ENCODE measurements at places on chromosomes 7 and 10. TPM values are rescaled to one million over a fixed set of nuclear protein-coding genes. Genes with fewer than 3 reads are reported as not detected.

DNA sequence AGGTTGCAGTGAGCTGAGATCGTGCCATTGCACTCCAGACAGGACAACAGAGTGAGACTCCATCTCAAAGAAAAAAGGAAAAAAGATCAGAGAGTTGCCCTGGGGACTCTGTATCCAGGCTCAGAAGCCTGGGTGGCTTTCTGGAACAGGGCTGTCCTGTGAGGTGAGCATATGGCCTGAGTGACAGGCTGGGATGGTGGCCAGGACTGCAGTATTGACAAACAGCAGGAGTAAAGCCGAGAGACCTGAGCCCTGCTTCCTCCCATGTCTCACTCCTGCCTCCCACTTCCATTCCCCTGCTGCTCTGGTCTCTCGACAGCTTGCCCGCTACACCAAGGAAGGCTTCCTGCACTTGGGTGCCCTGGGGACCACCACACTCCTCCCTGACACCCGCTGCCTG lies 578.5 kb downstream of the GALNT17 start:
- DNase-seq, result no peak

GRCh38 chr10:132420981-132421846 lies 24.2 kb downstream of the PWWP2B start:
- DNase-seq, result no peak

The NODAL gene
- total RNA-seq, result not detected

- no peak for DNase-seq
Observed at GRCh38 chr10:43282881-43283280, 16.0 kb upstream of the RASGEF1A start.

DNA sequence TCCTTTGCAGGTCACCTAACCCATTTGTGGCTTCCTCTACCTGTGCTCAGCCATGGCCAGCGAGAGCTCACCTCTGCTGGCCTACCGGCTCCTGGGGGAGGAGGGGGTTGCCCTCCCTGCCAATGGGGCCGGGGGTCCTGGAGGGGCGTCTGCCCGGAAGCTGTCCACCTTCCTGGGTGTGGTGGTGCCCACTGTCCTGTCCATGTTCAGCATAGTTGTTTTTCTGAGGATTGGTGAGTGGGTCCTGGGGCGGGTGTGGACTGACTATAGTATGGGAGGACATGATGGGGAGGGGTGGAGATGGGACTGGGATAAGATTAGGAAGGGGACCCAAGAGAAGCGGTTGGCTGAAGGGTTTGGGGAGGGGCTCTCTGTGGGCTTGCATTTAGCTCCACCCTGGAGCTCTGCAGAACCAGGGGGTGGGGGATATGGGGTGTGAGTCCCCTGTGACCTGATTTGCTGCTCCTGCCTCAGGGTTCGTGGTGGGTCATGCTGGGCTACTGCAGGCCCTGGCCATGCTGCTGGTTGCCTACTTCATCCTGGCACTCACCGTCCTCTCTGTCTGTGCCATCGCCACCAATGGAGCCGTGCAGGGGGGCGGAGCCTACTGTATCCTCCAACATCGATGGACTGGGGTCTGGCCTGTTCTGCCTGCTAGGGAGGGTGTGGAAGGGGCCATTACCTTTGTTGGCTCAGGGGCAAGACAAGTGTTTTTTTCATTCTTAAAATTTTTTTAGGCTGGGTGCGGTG lies 1.8 kb downstream of the SLC12A9 start:
- no peak for DNase-seq

DNA sequence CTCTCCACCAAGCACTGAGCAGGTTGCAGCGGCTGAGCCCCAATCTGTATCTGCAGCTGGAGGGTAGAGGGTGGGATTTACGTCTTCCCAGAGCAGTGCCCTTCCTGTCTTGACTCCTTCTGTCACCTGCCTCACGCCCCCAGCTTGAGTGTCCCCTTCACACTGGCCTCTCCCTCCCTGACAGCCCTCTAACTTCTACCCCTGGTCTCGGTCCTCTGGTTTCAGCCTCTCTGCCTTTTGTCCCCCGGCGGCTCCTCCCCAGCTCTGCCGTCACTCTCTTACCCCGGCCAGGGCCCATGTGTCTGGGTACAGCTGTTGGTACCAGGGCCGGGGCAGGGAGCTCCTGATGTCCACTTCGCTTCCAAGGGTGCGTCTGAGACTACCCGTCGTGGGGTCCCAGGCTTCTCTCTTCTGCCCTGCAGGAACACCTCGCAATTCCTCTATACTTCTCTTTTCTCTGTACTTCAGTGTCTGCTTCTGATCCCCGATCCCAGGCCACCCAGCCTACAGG lies 654 bp downstream of the MUC3A start:
- no peak for DNase-seq

The ADRA2A gene
- not detected for total RNA-seq

DNA sequence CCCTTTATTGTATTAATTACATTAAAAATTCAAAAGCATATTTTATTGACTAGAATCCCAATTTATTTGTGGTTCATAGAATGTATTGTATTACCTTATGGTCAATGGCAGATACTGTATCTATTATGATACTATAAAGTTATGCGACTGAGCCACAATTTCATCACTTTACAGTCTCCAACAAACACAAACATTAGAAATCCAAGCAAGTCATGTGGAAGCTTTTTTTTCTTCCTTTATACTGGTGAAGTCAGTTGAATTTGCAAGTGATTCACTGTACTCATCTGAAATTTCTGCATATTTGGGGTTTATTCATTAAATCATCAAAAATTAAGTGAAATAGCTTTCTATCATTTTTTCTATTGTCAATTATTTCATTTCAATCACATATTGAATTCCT lies 54.3 kb downstream of the BMPER start:
- no peak for DNase-seq

The ZNF365 gene
- 2.9 TPM for total RNA-seq

GRCh38 chr7:11957956-11958355 lies 126.0 kb upstream of the THSD7A start:
- DNase-seq, result no peak

DNA sequence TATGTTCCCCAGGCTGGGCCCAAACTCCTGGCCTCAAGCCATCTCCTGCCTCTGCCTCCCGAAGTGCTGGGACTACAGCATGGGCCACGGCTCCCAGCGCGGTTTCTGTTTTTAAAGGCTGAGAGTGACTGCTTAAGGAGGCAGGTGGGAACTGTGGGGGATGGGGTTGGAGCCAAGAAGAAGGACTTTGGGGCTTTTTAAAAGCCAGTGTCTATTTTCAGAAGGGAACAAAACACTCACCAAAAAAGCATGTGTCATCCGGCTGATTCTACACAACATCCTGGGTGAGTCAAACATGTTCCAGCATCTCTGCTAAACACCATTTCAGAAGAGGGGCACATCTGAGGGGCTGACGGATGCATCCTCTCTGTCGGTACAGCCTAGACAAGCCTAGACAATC lies 824.5 kb downstream of the TYW1 start:
- no peak for DNase-seq

DNA sequence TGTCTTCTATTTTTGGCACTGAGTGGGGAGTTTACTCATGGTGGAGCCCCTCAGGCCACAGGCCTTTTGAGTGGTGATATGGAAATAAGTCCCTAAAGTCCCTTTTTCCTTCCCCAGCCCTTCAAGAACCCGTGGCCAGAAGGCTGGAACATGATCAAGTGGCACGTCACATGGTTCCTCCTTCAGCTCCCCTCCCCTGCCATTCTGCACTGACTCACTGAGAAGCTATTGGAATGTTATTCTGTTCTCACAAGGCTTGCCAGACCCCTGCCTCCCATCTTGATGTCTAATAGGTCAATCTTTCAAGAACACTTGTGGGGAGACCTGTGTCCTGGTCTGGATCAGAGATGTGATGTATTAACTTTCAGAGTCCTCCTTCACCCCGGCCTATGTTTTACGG lies 279.8 kb downstream of the SEC23IP start:
- no peak for DNase-seq

The ZSCAN25 gene
- 33.9 TPM for total RNA-seq

- no peak for DNase-seq
Observed at GRCh38 chr7:105637755-105638154, 56.5 kb upstream of the EFCAB10 start.

GRCh38 chr10:16847644-16848043 lies 30.4 kb upstream of the RSU1 start:
- no peak for DNase-seq

The BRAT1 gene
- total RNA-seq, result 27.4 TPM

DNA sequence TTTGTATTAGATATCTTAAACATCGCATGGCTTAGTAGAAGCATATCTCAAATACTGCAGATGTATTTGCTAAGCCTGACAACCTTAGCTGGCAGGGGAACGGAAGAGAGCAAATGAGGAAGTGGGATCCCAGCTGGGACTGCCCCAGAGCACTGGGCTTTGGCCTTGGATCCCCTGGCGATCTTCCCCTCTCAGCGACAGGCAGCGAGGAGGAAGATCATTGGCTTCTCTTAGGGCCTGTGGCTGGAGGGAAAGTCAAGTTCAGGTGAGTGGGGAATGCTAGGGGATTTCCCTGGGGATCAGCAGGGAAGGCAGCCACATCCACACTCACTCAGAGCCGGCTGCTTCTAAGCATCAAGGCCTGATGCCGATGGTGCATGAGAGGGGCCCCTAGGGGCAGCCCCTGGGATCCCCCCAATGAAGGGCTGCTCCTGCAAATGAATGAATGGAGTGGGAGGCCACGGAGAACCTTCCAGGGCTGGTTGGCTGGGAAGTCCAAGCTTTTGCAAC lies 42.0 kb downstream of the LYZL2 start:
- DNase-seq, result no peak

DNA sequence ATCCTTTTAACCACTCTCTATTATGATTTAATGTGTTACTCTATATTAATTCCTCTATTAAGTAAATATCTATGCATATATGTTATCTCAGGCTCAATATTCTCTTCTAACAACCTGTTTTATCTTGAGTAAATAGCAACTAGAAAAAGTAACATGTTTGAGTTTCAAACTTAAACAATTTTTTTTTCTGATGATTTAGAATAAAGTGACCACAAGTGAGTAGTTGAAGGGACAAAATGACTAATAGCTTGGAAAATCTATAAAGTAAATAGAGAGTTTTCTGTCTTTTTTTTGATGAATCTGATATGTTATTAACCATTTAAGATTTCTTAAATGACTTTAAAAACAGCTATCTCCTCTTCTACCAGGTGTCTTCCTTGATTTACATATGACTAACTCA lies 483.8 kb downstream of the TFEC start:
- no peak for DNase-seq

- no peak for DNase-seq
Observed at GRCh38 chr10:90746829-90747228, 111.0 kb downstream of the HTR7 start.
